ENCODE measurements at places on chromosomes 2 and 18.

GRCh38 chr2:141720476-141720875 lies 410.3 kb downstream of the LRP1B start:
- no peak for DNase-seq

GRCh38 chr2:204972606-204973336 lies 427.5 kb downstream of the PARD3B start:
- DNase-seq, result no peak

GRCh38 chr2:53475321-53475720 lies 292.3 kb upstream of the CHAC2 start:
- no peak for DNase-seq

DNA sequence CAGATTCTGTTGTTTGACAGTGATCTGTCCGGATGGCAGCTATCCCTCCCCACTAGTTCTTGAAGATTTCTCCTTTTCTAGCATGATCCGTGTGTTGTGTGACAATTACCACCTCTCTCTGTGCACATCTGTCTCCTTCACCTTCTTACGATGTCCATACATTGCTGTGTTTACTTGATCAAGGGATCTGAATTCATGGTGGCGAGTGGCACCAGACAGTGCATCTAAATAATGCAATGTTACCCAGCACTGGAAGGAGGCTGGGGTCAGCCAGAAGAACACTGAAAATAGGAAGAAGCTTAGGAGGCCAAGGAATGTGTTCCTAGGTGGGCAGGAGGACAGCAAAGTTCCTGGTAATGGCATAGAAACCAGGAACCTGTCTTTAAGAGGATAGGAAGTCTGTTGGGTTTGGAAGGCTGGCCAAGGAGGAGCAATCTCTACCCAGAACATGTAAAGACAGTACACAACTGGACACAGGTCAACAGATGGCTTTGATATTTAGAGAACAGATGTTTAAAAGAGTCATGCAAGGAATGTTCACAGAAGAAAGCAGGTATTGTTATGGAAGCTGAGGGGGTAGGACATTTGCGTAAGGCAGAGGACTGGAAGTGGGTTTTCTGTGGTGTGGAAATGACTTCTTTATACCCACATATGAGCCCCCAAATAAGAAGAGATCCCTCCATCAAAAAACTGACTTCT lies 126.4 kb downstream of the HRH4 start:
- no peak for DNase-seq

GRCh38 chr2:100882645-100883613 lies 63.0 kb downstream of the NPAS2 start:
- no peak for DNase-seq

DNA sequence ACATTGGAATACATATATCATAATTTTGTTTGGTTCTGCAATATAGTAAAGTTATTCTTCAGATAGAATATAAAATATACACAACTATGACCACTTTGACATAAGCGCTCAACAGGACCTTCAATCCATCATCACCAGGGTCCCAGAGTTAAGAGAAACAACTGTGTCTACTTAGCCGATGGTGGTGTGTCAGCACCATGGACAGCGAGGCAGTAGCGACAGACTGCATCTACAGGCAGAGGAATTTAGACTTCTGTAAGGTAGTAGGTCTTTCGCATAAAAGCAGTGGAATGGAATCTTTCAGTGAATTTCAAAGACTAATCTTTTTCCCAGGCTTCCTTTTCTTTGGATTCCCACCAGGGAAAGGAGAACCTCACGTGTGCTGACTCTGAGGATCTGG lies 20.5 kb upstream of the LRPPRC start:
- no peak for DNase-seq

GRCh38 chr18:70520867-70521266 lies 232.0 kb downstream of the SOCS6 start:
- DNase-seq, result no peak

- DNase-seq, result no peak
These were observed 600 bp downstream of the KATNAL2 start for GRCh38 chr18:46917803-46918600.

DNA sequence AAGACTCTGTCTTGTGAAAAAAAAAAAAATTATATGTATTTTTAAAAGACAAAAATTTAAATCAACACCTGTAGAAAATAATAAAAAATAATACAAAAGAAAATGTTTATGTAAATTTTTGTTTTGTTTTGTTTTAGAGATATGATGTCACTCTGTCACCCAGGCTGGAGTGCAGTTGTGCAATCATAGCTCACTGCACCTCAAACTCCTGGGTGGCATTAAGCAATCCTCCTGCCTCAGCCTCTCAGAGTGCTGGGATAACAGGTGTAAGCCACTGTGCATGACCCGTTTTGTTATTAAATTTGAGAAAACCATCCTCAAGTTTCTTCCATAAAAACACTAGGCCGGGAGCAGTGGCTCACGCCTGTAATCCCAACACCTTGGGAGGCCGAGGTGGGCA lies 56.2 kb upstream of the B3GNT7 start:
- no peak for DNase-seq

- no peak for DNase-seq
These were observed 1135.6 kb upstream of the FAM98A start for GRCh38 chr2:34734662-34735061.

DNA sequence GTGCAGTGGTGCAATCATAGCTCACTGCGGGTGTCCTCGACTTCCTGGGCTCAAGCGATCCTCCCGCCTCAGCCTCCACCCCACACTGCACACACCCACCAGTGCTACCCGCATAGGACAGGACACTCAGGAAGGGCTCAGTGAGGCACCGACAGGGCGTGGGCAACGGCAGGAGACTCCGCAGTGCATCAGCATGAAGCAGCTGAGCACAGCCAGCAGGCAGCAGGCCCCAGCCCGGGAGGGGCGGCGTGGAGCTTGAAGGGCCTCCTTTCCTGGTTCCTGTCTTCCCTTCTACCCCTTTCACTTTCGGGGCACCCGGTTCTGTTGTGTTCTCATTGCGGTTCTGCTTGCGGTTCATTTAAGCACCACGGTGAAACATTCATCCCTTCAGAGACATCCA lies 89.8 kb downstream of the ZNF516 start:
- no peak for DNase-seq

DNA sequence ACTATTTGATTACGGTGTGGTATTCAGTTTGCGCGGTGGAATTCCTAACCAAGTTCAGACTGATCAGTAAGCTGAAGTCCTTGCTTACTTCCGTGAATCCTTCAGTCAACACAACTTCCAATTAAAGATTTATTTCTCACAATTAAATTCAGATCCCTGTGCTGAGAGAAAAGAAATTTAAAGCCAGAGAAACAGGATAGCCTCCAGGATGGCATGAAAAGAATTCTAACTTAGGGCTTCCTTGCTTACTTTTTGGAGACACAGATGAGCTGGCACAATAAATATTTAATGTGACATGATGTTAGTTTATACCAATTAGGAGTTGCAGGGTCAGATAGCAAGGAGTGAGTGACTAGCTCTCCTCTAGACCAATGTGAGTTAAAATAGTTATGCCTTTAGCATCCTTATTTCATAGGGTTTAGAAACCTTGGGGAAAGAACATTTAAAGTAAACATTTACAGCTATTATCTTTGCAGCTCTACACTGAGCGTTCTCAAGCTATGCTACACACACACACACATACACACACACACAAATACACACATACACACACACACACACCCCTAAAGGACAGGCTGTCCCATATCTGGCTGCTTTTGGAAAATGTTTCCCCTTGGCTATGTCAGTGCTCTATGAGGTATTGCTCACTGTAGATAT lies 151.0 kb downstream of the TRIB2 start:
- no peak for DNase-seq

DNA sequence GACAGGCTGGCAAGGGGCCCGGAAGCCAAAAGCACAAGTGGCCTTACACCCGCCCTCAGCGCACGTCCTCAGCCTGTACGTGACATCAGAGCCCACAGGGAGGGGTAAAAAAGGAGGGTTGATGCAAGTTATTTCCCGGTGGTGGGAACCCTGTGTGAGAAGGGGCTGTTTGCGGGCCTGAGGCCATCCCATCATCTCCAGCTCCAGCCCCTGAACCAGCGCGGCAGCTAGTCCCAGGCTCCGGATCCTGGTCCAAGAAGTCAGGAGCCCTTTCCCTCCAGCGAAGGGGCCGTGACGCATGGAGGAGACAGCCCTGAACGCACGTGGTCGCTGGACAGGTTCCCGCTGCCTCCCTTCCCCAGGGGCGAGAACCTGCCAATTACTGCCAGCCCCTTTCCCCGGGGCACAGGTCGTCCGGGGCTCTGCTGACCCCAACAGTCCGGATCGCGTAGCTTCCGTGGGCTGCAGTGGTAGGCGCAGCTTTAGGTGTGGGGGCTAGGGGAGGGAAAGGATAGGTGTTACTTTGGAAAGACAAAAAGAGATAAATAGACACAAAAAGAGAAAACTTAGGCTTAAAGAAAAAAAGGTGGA lies 1.3 kb upstream of the LRP2 start:
- no peak for DNase-seq

- DNase-seq, result no peak
These were observed 35.6 kb downstream of the PXDN start for GRCh38 chr2:1708476-1709334.

Data from NCI-H1092 (cell line).